ENCODE measurements at places on chromosomes 3 and 15. TPM values are rescaled to one million over a fixed set of nuclear protein-coding genes. Genes with fewer than 3 reads are reported as not detected.

Gene C2CD4A
- not detected for polyA plus RNA-seq

Gene ZCWPW2
- polyA plus RNA-seq, result 0.58 TPM

Gene NAALADL2
- 0.87 TPM for polyA plus RNA-seq

Gene POLR2M
- polyA plus RNA-seq, result 33.7 TPM

Gene PRTG
- not detected for polyA plus RNA-seq

Gene COPS2
- polyA plus RNA-seq, result 114 TPM

Gene LRRC28
- polyA plus RNA-seq, result 23.3 TPM

Gene RAD54L2
- 6.7 TPM for polyA plus RNA-seq

Gene SLC24A5
- not detected for polyA plus RNA-seq

Gene MCTP2
- 21.2 TPM for polyA plus RNA-seq

- H3K4me3 ChIP-seq, result no peak overlapping the region
- DNase-seq, result no peak
- no peaks in the 10 kb centered on the region for H3K27me3 ChIP-seq
- H3K36me3 ChIP-seq, result no peaks in the 10 kb centered on the region
- H3K4me1 ChIP-seq, result peaks cover 24% of the 10 kb centered on the region
These were observed 60.3 kb upstream of the PPP2R3A start for GRCh38 chr3:135905058-135905724.

- no peak for DNase-seq
- H3K4me3 ChIP-seq, result no peak overlapping the region
These were observed 82.7 kb downstream of the TLE3 start for GRCh38 chr15:70014860-70015490.

DNA sequence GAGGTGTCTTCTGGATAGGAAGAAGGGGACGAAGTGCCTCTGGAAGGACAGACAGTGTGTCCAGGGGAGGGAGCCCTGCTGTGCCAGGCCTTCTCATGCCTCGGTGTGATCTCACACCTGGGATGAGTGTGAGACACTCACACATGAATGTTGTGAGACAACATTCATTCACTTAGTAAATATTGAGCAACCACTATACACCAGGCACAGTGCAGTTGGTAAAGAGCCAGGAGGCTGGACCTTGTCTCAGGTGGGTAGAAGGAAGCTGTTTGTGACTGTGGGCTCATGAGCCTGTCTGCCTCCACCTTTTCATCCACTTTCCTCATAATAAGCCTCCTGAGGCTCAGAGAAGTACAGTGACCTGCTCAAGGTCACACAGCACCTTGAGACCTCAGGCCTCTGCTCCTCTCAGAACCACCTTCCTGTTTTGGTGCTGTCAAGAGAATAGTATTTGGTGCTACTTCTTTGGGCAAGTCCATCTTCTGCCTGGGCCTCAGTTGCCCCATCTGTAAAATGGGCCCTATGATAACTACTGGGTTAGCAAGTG lies 20.9 kb downstream of the SLC6A6 start:
- no peaks in the 10 kb centered on the region for H3K36me3 ChIP-seq
- H3K4me3 ChIP-seq, result no peak overlapping the region
- H3K27ac ChIP-seq, result no peak overlapping the region
- peaks cover 11% of the 10 kb centered on the region for H3K4me1 ChIP-seq

- H3K36me3 ChIP-seq, result peaks cover 5% of the 10 kb centered on the region
- no peak for DNase-seq
- no peak overlapping the region for H3K4me3 ChIP-seq
- peaks cover 10% of the 10 kb centered on the region for H3K4me1 ChIP-seq
- H3K27me3 ChIP-seq, result no peaks in the 10 kb centered on the region
These were observed 6.0 kb downstream of the NXPE3 start for GRCh38 chr3:101784855-101785613.

- H3K4me1 ChIP-seq, result no peaks in the 10 kb centered on the region
- no peaks in the 10 kb centered on the region for H3K27me3 ChIP-seq
- H3K36me3 ChIP-seq, result no peaks in the 10 kb centered on the region
- no peak overlapping the region for H3K4me3 ChIP-seq
These were observed 11.2 kb upstream of the TMEM212 start for GRCh38 chr3:171831936-171832335.

GRCh38 chr3:196756732-196757131 lies 17.1 kb downstream of the PAK2 start:
- peaks cover 6% of the 10 kb centered on the region for H3K36me3 ChIP-seq
- no peaks in the 10 kb centered on the region for H3K4me1 ChIP-seq
- H3K27ac ChIP-seq, result no peak overlapping the region
- H3K4me3 ChIP-seq, result no peak overlapping the region

- H3K4me3 ChIP-seq, result no peak overlapping the region
- H3K27me3 ChIP-seq, result no peaks in the 10 kb centered on the region
- no peak overlapping the region for H3K27ac ChIP-seq
- H3K36me3 ChIP-seq, result no peaks in the 10 kb centered on the region
- DNase-seq, result no peak
These were observed 4.8 kb downstream of the RARRES1 start for GRCh38 chr3:158727206-158728060.

DNA sequence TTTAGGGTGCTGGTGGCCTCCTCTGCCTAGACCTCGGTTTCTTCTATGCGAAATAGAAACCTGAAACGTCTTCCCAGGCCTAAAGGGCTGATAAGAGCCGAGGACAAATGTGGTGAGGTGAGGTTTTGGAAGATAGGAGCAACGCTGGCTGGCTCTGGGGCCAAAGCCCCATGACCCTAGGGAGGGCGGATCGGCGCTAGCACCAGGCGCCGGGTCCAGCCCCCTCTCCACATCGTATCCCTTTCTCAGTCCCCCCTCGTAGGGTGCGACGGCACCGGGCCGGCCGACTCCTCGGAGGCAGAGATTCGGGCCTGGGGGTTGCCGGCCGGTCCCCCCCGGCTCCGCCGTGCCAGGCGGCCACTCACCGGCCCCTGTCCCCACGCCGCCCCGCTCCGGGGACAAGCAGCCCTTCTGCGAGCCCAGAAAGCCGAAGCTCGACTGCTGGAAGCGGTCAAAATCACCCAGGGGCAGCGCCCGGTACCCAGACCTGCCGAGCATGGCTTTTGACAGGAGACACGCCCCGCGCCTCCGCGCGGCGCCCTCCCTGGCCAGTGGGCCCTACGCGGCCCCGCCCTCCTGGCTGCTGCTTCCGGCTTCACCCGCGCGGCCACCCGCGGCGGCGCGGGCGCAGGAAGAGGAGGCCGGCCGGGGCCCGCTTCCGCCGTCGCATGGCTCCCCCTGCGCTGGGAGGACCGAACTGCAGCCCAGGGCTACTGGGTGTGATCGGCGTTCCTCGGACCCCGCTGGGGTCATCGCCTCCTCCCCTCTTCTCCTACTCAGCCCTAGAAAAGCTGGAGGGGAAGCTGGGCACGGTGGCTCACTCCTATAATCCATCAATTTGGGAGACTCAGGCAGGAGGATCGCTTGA lies at the start of gene STOML1:
Gene STOML1 (minus strand): TSS at position 570 of the 868 bp plus-strand sequence. CDS start 72 bp downstream, at position 498.
- peaks cover 62% of the 10 kb centered on the region for H3K4me1 ChIP-seq
- H3K36me3 ChIP-seq, result no peaks in the 10 kb centered on the region
- peak within 1 kb of the TSS; percentile 73 for H3K4me3 ChIP-seq
- peak; percentile 69 for DNase-seq
- H3K27ac ChIP-seq, result peak within 1 kb of the TSS; percentile 64

DNA sequence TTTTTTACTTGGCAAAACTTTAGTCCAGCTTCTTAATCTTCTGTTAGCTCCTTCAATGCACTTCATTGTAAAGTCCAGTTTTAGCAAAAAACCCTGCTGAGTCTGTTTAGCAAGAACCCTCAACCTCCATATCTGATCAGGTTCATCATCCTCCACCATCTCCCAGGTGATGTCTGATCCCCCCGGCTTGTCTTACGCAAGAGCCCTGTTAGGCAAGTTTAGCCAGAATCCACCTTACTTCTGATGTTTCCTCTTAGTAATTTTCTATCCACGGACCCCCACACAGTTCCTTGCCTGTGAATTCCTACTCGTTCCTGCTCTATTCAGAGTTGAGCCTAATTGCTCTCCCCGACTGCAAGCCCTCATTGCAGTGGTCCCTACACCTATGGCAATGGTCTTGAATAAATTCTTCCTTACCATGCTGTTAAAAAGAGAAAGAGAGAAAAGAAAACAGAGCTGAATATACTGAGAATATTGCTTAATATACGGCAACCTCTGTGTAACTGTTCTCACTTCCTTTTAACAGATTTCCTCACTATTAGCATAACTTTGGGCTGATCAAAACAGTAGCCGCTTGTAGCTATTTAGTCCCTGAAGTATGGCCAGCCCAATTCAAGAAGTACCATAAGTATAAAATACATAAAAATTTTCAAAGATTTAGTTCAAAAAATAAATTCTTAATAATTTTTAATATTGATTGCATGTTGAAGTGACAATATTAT lies 78.7 kb upstream of the MME start:
- no peak for DNase-seq
- H3K27me3 ChIP-seq, result no peaks in the 10 kb centered on the region
- H3K36me3 ChIP-seq, result no peaks in the 10 kb centered on the region
- H3K27ac ChIP-seq, result no peak overlapping the region
- no peak overlapping the region for H3K4me3 ChIP-seq
- no peaks in the 10 kb centered on the region for H3K4me1 ChIP-seq

DNA sequence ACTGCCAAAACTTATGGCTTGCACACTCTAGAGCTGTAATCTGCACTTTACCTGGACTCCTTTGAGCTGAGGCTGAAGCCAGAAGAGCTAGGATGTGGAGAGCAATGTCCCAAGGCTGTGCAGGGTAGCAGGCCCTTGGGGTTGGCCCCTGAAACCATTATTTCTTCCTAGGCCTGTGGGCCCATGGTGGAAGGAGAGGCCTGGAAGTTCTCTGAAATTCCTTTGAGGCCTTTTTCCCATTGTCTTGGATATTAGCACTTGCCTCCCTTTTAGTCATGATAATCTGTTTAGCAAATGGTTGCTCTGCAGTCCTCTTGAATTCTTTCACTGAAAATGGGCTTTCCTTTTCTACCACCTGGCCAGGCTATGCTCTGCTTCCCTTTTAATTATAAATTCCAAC lies 102.0 kb upstream of the SGO1 start:
- H3K27me3 ChIP-seq, result no peaks in the 10 kb centered on the region
- H3K36me3 ChIP-seq, result no peaks in the 10 kb centered on the region
- no peak overlapping the region for H3K4me3 ChIP-seq
- DNase-seq, result no peak

- no peak for DNase-seq
- no peaks in the 10 kb centered on the region for H3K4me1 ChIP-seq
- no peaks in the 10 kb centered on the region for H3K36me3 ChIP-seq
- H3K27me3 ChIP-seq, result peaks cover 9% of the 10 kb centered on the region
These were observed 141.0 kb downstream of the CHDH start for GRCh38 chr3:53705024-53705745.

- H3K4me1 ChIP-seq, result no peaks in the 10 kb centered on the region
- no peaks in the 10 kb centered on the region for H3K27me3 ChIP-seq
- H3K27ac ChIP-seq, result no peak overlapping the region
- no peaks in the 10 kb centered on the region for H3K36me3 ChIP-seq
- DNase-seq, result no peak
These were observed 306.7 kb downstream of the LRTM1 start for GRCh38 chr3:54621184-54621583.

- peak overlapping the region; percentile 53 for H3K4me3 ChIP-seq
- H3K4me1 ChIP-seq, result peaks cover 16% of the 10 kb centered on the region
- H3K27ac ChIP-seq, result peak overlapping the region; percentile 79
- peak; percentile 77 for DNase-seq
- no peaks in the 10 kb centered on the region for H3K36me3 ChIP-seq
These were observed 44.5 kb downstream of the CCR1 start for GRCh38 chr3:46163556-46164041.

- peak overlapping the region; percentile 98 for H3K27ac ChIP-seq
- no peaks in the 10 kb centered on the region for H3K27me3 ChIP-seq
- peaks cover 30% of the 10 kb centered on the region for H3K4me1 ChIP-seq
- DNase-seq, result no peak
- H3K4me3 ChIP-seq, result peak overlapping the region; percentile 48
These were observed 32.4 kb upstream of the MTMR10 start for GRCh38 chr15:31023841-31024240.

DNA sequence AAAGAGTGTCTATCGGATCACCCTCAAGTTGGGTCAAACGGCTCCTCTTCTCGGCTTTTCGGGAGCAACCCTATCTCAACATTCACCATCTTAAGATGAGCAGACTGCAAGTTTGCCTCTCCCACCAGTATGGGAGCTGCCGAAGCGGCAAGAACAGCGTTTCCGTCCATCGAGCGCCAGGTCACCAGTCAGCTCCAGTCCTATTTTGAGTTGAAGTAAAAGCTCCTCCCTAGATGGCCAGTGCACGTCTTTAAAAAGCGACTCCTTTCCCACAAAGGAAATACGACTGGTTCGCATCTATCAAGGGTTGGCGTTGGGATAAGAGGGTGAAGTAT lies 369 bp upstream of the U2SURP start:
- peaks cover 20% of the 10 kb centered on the region for H3K4me1 ChIP-seq
- no peak for DNase-seq
- H3K4me3 ChIP-seq, result peak overlapping the region; percentile 83
- no peaks in the 10 kb centered on the region for H3K36me3 ChIP-seq

DNA sequence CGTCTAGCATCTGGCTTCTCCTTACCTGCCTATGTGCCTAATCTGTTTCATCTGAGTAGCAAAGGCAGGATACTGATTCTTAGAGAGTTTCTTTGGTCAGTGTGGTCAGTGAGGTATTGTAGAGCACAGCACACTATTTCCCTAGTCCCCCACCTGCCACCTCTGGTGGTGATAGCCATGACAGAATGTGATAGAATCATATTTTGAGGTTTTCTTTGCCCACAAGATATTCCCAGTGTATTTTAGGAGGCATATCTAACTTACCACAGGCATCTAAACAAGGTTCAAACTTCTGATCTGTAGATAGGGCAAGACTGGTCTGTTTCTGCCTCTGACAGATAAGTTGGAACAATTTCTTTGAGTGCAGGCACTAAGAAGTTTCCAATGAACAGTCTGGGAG lies 188.0 kb downstream of the SOX2 start:
- H3K4me3 ChIP-seq, result no peak overlapping the region
- H3K27me3 ChIP-seq, result no peaks in the 10 kb centered on the region
- no peaks in the 10 kb centered on the region for H3K4me1 ChIP-seq
- H3K36me3 ChIP-seq, result no peaks in the 10 kb centered on the region
- DNase-seq, result no peak

- H3K27me3 ChIP-seq, result no peaks in the 10 kb centered on the region
- H3K27ac ChIP-seq, result no peak overlapping the region
- no peak for DNase-seq
- no peak overlapping the region for H3K4me3 ChIP-seq
- no peaks in the 10 kb centered on the region for H3K4me1 ChIP-seq
These were observed 323.3 kb downstream of the CLSTN2 start for GRCh38 chr3:140258222-140258724.

DNA sequence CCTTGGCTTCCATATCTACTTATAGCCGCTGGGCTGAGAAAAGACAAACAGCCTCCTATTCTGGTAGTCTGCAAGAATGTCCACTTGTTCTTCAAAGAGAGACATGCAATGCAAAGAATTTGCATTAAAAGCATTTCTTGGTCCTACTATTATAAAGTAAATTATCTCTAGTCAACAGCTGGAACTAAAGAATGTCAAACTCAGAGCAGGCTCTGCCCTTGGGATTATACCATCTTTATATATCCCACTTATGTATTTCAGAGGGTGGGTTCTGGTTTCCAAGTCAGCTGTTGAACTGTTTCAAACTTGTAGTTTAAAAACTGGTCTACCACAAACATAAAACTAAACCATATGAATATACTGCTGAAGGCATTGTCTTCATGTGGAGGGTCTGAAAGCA lies 7.0 kb upstream of the ACTC1 start:
- no peaks in the 10 kb centered on the region for H3K4me1 ChIP-seq
- DNase-seq, result no peak
- no peak overlapping the region for H3K27ac ChIP-seq
- H3K36me3 ChIP-seq, result no peaks in the 10 kb centered on the region
- peaks cover 11% of the 10 kb centered on the region for H3K27me3 ChIP-seq

GRCh38 chr15:37094915-37095711 lies 5.2 kb downstream of the MEIS2 start:
- no peaks in the 10 kb centered on the region for H3K27me3 ChIP-seq
- H3K4me3 ChIP-seq, result no peak overlapping the region
- H3K36me3 ChIP-seq, result no peaks in the 10 kb centered on the region
- no peak for DNase-seq
- H3K4me1 ChIP-seq, result peaks cover 7% of the 10 kb centered on the region

GRCh38 chr3:151293127-151293526 lies 14.8 kb upstream of the P2RY14 start:
- no peaks in the 10 kb centered on the region for H3K4me1 ChIP-seq
- DNase-seq, result no peak
- H3K27ac ChIP-seq, result no peak overlapping the region
- no peak overlapping the region for H3K4me3 ChIP-seq

All from keratinocyte (primary cell).